Omental fat pad (tissue), 4 donors: ENCODE measurements at places on chromosomes 5 and 9.

DNA sequence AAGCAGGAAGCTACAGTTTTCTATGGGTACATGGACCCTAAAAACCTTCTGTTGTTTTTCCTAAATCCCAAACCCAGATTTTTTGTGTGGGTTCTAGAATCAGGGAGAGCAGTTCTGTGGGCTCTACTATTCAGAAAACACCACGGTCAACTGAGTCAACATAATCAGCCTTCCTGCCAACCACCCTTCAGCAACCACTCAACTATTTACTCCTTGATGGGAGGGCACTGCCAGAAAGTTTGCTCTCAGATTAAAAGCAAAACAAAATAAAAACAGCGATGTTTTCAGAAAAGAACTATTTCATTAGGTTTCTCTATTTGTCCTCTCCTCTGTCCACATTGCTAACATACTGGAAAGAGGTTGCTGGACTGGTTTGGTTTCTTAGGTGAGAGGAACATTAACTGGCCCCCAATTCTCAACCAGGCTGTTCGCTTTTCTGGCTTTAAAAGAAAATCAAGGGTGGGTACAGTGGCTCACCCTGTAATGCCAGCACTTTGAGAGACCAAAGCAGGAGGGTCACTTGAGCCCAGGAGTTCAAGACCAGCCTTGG lies 72.3 kb downstream of the GCNT1 start:
- DNase-seq: no peak

GRCh38 chr5:106849266-106849665 lies 821.5 kb downstream of the EFNA5 start:
- no peak for DNase-seq

- no peak for DNase-seq
Observed at GRCh38 chr9:3809724-3810123, 283.9 kb upstream of the RFX3 start.

GRCh38 chr5:131945551-131946168 lies at the start of gene MEIKIN:
TSS of gene MEIKIN (minus strand) at chr5:131945663. CDS start at chr5:131945505, 158 bp downstream.
- no peak for DNase-seq

DNA sequence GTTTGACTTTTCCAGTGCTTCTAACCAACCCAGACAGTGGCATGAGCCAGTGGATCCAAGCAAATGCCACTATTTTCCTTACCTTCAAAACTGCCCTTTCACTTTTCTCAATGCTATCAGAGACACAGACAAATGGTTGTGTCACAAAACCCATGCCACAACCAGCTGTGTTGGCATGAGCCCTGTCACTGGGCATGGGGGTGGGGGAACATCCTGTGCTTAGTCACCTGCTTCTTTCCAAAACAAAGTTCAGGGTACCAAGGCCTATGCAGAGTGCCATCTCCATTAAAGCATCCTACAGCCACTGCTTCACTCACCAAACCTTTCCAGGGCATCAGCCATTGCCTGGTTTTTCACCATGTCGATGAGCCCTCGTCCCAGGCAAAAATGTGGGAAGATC lies 30.1 kb downstream of the NIPSNAP3B start:
- no peak for DNase-seq

GRCh38 chr5:173760461-173761177 lies 127.5 kb upstream of the CPEB4 start:
- no peak for DNase-seq

DNA sequence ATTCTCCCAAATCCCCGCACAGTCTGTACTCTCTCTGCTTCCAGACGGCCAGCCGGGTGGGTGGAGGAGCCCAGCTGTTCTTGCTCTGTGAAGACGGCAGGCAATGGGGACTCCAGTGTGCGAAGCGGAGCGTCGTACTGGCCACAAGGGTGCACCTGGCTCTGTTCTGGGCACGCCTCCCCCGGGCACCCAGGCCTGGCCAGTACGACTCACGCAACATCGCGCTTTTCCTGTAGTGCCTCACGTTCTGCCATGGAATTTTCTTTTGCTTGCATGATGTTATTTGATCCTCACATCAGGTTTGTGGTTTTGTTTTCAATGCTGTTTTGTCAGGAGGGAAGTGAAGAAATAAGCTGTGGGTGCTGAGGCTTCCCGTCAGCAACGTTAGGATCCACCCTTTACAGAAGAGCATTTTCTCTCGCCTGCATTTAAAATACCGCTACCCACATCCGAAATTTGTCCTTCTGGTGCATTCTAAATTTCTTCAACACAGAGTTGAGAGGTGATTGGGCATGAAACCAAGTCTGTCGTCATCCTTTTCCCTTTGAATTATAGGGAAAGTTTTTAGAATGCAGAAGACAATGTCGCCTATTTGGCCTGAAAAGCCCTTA lies 311.7 kb downstream of the TRIM36 start:
- no peak for DNase-seq

DNA sequence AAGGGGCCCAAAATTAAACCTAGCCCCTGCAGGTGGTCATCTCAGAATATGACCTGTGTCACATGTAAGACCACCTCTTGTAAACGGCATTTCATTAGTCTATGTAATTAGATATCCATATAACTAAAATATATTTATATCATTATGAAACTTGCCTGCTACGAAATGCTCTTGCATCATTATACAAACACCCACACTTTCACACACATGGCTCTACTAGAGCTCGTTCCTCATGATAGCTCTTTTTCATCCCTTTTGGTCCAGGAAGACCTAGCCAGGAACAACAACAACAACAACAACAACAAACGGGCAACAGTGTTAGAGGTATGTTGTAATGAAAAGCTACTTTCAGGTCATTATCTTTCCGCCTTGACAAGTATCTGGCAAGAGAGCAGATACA lies 58.6 kb downstream of the LHFPL2 start:
- no peak for DNase-seq

DNA sequence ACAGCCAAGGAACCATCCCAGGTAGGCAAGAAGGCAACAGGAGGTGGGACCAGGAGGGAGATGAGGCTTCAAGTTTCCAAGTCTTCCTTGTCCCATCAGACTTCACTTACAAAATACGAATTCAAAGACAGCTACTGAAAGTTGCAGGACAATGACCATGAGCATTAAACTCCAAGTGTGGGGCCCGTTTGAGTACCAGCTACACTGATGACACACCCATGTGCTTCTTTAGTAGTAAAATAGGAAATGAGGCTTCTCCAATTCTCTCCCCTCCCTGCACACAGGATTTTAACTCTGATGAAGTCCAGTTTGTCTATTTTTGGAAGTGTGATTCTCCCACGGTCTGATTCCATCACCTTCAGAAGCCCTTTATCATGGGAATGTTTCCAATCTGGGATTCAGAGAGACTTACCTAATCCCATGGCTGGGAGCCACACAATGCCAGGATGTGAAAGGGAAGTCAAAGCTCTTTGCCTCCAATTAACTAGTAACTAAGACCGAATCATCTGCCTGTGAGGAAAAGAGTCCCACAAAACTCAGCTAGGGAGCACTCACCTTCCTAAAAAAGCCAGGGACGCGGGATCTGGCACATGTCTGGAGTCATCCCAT lies 222.8 kb upstream of the MSX2 start:
- no peak for DNase-seq

GRCh38 chr5:59769832-59770231 lies 123.7 kb downstream of the PDE4D start:
- no peak for DNase-seq

GRCh38 chr9:4111233-4112008 lies 188.4 kb downstream of the GLIS3 start:
- no peak for DNase-seq

DNA sequence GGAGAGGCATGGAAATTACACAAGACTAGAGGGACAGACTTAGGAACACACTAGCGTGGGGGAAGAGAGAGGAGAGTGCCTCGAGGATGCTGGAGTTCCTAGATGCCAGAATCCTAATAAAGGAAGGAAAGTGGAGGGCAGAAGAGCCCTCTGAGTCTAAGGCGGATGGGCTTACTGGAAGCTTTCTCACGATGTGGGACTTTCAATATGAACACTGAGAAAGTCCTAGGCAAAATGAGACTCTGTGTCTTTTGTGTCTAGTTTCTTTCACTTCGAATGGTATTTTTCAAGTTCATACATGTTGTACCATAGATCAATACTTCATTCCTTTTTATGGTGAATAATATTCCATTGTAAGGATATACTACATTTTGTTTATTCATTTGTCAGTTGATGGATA lies 239.4 kb downstream of the NSG2 start:
- no peak for DNase-seq

DNA sequence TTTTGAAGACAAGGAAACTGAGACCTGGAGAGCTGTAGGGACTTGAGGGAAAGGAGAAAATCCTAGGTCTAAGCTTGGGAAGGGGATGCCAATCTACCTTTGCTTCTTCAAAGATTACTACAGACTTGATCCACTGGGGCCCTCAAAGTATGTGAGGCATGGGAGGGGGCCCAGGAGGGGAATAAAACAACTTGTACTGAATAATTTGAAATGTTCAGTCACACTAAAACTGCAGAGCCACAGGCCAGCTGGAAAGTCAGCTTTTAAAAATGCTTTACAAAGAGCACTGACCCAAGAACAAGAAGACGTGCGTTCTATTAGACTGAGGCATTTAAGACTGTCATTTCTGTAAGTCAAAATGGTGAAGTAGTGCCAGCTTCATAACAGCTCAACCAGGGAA lies 13.6 kb downstream of the IL33 start:
- DNase-seq: no peak
